ENCODE measurements at places on chromosomes 7 and 10.

DNA sequence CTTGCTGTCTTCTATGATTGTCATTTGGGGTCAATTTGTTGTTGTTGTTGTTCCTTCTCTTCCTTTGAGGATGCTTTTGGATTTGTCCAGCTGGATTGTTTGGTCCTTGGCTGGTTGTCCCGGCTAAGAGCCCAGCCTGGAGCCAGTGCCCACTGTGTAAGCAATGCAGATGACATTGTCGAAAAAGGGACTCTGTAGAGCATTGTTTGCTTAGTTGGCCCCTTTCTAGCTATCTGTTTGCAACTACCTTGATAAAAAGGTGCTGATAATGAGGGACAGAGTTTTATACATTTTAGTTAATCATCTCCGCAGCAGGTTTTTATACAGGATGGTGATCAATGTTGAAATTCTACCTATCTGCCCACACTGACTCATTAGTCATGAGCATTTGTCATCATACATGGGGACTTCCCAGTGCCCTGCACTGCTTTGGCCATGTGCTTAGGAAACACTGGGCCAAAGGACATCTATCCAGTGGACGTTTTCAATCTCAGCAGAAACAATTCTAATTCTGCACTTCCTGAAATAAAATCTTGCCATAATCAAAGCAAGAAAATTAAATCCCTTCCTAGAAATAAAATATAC is 311.9 kb downstream of the GRM8 start:
- no peak for DNase-seq

DNA sequence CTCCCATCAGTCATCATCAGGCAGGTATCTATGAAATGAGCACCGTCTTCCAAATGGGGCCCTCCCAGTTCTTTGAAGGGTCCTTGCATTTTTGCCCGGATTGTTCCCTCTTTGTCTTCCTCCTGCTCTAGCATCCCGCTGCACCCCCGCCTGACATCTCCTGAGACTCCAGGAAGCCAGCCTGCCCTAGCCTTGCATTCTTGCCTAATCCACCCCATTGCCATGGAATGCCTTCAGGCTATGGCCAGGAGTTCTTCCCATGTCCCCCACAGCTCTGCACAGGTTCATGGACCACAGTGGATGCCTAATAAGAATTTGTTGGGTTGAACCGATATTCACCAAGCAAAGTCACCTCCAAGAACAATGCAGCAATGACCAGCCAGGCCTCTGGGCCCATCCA is 62.1 kb downstream of the ZMIZ1 start:
- peak; percentile 79 for DNase-seq

GRCh38 chr10:84765086-84765485 is 436.7 kb downstream of the CCSER2 start:
- no peak for DNase-seq

DNA sequence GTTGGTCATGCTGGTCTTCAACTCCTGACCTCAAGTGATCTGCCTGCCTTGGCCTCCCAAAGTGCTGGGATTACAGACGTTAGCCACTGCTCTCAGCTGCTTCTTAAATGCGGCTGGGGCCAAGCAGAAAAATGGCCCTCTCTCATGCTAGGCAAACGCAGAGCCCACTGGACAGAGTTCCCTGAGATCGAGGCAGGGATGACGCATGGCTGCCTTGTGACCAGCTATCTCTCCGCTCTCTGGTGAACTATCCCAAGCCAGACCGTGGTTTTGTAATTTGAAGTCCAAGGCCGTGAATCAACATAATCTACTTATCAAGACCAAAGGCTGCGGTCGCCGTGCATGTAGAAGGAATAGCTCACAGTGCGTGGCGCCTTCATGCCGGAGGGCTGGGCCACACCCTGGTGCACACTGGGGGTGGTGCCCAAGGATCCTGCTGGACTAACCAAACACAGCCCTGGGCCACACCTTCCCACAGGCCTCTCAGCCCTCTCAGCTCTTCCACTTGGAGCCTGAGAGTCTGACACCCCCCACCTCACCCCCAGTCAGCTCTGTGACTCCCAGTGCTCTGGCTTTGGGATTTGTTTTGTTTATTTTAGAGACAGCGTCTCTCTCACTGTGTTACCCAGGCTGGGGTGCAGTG is 88.1 kb upstream of the CUX1 start:
- no peak for DNase-seq

- no peak for DNase-seq
Observed at GRCh38 chr7:158052381-158053060, 535.1 kb downstream of the PTPRN2 start.

DNA sequence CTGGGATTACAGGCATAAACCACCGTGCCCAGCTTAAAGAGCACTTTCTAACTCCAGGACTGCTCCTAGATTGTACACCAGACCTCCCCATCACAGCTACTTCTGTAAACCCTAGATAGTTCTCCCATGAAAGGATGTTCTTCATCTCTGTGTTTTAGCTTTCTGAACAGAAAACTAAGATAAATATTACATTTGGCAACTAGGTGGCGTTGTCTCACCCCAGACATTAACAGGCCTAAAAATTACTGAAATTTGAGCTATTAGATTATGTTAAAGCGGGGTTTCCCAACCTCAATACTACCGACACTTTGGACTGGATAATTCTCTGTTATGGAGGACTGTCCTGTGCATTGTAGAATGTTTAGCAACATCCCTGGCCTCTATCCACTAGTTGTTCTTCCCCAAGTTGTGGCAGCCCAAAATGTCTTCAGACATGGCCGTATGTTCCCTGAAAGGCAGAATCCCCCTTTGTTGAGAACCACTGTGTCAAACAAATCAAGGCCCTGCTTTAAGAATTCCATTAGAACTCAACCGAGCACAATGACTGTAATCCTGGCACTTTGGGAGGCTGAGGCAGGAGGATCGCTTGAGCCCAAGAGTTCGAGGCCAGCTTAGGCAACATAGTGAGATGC is 19.1 kb downstream of the ATOH7 start:
- peak; percentile 41 for DNase-seq

DNA sequence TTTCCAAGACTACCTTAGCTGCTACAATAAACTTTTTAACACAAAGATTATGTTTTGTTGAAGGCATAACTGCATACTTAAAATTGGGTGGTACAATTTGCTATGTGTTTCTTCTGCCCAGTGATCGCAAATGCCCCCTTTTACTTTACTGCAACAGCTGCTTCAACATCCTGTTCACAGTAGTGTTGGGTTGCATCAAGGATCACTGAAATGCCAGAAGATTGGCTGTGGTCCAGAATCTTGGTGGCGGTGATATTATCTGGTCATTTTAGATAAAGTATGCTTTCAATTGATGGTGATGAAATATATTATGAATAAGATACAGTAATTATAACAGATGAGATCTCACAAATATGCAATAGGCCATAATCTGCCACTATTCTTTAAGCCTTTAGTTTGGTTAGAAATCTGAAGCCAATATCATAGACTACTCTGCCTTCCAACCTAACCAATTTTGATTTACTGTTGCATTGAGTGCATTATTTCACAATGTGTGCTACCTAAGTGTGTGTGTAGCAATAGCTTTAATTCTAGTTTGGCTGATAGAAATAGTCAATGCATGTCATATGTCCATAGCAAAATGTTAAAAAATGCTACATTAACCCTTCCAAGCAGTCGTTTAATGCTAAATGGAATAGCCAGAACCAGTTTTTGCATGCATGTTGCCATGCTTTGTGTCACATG is 29.8 kb upstream of the ING3 start:
- DNase-seq: no peak

GRCh38 chr7:79471699-79472098 is 18.2 kb upstream of the MAGI2 start:
- no peak for DNase-seq

GRCh38 chr7:122260336-122260735 is 44.2 kb downstream of the FEZF1 start:
- no peak for DNase-seq

DNA sequence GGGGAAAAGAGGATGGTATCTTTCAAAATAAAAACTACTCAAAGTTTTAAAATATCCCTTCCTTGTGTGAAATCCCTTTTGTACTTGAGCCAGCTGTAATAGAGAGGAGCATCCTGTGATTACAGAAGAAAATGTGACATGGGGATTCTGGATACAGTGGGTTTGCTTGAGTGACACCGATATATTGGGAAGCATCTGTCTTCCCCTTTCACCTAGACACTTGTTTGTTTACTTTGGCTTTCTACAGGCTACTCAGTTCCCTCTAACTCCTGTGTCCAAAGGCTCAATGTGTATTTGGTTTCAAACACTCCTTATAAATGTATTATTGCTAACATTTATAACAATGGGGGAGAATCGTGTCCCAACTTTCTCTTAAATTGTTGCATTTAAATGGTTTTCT is 24.4 kb downstream of the CPED1 start:
- no peak for DNase-seq

GRCh38 chr10:17523917-17524316 is 69.5 kb upstream of the ST8SIA6 start:
- no peak for DNase-seq

GRCh38 chr7:8109196-8110022 is 140.8 kb downstream of the GLCCI1 start:
- peak; percentile 10 for DNase-seq
